ENCODE measurements at places on chromosomes 11 and 22.
A peak's percentile ranks its signal among the peaks of the same experiment; 100 is the strongest.

GRCh38 chr22:26589845-26590736, at the start of gene TPST2:
Gene TPST2, minus strand, starts transcription at chr22:26590132. Its CDS starts 48,502 bp downstream, at chr22:26541630.
- peak; percentile 77 for DNase-seq

DNA sequence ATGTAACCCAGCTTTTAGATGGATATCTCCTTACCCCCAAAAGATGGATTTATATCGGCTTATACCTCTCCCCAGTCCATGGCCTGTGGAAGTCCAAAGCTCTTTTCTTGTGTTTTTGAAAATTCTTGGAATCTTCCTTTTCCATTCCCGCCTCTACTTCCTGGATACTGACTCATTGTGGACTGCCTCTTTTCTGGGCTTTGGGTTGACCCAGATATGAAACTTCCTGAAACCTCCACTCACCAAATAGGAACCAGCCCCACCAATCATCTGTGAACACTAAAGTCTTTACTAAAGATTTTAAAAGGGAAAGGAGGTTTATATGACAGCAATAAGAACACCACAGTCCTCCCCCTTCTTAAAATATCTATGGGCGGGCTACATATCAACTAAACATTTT, 163.4 kb upstream of the SYN3 start:
- no peak for DNase-seq

GRCh38 chr11:35786188-35786587, 123.6 kb downstream of the TRIM44 start:
- DNase-seq = no peak

GRCh38 chr22:46094676-46095075, 55.6 kb upstream of the PPARA start:
- no peak for DNase-seq

DNA sequence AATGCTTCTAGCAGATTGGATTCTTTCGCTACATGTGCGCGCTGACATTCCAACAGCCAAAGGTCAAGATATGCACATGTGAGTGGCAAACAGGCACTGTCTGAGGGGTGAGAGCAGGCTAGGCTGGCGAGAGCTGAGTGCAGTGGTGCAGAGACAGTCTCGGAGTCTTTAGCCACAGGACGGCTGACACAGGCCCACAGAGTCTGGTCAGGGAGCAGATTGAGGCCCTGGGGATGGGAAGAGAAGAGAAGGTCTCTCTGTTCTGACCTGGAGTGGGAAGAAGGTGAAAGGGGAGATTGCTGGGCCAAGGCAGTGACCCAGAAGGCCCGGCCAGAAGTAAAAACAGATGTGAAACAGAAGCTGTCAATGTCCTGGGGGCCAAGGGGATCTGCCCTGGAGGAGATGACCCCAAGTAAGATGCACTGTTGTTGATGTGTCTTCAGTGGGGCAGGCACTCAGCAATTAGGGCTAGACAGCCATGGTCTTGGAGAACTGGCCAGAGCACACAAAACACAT, 197.8 kb downstream of the ETS1 start:
- DNase-seq = no peak

DNA sequence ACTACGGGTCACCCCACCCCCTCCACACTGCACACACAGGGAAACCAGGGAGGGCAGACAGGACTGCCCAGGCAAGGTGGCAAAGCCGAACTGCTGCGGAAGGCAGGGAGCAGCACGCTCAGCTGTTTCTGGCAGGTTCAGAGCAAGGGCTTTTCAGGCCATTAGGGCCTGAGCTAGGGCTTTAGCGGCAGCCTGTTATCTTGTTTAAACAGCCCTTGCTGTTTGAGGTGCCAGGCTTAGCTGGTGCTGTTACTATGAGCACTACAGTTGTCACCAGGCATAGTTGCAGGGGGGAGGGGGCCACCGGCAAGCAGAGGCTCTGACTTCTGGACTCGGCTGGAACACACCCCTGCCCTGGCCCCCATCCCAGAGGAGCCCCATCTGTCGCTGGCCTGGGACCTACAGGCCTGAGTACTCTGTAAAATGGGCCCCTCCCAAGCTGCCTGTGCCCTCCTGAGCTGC, 34.9 kb downstream of the RSPH14 start:
- no peak for DNase-seq

All from activated naive CD4-positive, alpha-beta T cell treated with Interleukin-2 at 50 U/mL for 16 hours (primary cell).